Left lung (tissue), 14 donors: ENCODE measurements at places on chromosomes 4 and X. TPM values are rescaled to one million over a fixed set of nuclear protein-coding genes. Genes with fewer than 3 reads are reported as not detected.

Gene EGFL6
- polyA plus RNA-seq, result 60.6 TPM

Gene ANOS1
- polyA plus RNA-seq, result 27.1 TPM

Gene CXCR3
- polyA plus RNA-seq, result 0.26 TPM

Gene SPIN4
- polyA plus RNA-seq, result 23.2 TPM

Gene RASGEF1B
- polyA plus RNA-seq, result 12.2 TPM

Gene TRIM61
- polyA plus RNA-seq, result 5.8 TPM

Gene GRID2
- polyA plus RNA-seq, result 0.28 TPM

Gene MEPE
- polyA plus RNA-seq, result 0.88 TPM

DNA sequence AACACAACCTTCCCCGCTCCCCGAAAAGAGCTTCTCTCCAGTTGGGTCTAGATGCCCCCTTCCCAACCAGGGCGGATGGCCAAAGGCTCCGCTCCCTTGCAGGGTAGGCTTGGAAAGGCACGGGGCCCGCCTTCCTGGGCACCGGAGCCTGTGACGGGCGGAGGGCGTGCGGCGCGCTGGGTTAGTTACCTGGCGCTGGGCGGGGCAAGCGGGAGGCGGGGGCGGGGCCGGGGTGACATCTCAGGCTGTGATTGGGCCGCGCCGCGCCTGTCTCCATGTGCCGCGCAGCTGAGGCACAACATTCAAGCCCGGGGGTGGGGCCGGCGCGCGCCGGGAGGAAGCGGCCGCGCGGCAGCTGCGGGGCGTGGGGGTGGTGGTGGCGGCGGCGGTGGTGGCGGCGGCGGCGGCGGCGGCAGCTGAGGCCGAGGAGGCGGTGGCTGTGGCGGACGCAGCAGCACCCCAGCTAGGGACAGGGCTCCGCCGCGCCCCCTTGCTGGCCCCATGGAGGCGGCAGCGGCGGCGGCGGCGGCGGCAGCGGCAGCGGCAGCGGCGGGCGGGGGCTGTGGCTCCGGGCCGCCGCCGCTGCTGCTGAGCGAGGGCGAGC lies at the start of gene REPS2:
REPS2 (plus strand) TSS at position 298 of the 604 bp plus-strand sequence; CDS start at position 502, 204 bp downstream.
- DNase-seq, result peak; percentile 89

GRCh38 chr4:168864821-168865541 lies 145.1 kb downstream of the CBR4 start:
- DNase-seq, result no peak

DNA sequence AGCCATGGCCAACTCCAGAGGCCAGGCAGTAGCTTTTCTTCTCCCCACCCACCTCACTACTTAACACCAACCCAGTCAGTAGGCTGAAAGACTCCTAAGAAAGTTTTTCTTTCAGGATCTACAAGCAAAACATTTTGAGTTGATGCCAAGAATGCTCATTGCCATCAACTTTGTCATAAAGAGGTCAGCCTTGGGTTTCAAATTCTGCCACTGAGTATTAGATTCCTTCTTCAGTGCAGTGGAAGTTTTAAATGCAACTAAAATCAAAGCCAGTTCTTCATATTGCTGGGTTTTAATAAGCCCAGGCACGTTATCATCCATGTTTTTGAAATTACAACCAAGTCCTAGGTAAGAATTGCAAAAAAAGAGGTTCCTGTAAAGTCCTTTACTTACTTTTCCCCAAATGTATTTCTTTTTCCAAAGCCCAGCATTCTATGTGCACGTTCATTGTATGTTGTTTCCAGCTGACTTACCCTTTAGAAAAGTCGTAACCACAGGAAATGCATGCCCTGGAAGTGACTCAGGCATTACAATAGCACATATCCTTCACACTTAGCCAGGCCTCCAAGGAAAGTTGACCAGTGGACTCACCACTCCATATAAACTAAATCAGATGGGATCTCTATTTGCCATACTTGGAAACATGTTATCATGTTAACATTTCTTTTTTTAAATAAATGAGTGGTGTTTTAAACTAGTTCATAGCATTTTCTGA lies 229.9 kb downstream of the SOX3 start:
- no peak for DNase-seq

DNA sequence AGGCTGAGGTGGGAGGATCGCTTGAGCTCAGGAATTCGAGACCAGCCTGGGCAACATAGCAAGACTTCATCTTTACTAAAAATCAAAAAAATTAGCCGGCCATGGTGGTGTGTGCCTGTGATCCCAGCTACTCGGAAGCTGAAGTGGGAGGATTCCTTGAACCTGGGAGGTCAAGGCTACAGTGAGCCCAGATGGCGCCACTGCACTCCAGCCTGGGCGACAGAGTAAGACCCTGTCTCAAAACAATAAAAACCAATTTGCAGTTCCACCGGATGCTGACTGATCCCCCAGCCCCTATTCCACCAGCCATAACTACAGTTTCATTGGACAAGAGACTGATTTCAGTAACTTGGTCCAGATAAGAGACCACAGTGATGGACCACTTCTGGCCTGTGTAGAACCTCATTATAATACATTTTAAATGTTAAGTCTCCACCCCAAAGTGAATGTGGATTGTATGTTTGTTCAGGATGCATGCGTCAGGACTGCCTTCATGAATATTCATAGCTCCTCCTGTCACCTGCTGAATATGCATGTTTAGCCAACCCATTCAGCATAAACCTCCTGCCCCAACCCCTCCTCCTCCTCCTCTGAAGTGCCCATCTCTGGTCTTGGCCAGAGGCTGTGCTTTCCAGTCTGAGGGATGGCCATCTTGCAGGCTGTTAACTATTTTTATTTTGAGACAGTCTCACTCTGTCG lies 2.3 kb upstream of the SLBP start:
- no peak for DNase-seq

GRCh38 chr4:2702361-2702760 lies 53.8 kb downstream of the TNIP2 start:
- no peak for DNase-seq

GRCh38 chr4:84582302-84582987 lies 482 bp upstream of the CDS1 start:
- peak; percentile 97 for DNase-seq

DNA sequence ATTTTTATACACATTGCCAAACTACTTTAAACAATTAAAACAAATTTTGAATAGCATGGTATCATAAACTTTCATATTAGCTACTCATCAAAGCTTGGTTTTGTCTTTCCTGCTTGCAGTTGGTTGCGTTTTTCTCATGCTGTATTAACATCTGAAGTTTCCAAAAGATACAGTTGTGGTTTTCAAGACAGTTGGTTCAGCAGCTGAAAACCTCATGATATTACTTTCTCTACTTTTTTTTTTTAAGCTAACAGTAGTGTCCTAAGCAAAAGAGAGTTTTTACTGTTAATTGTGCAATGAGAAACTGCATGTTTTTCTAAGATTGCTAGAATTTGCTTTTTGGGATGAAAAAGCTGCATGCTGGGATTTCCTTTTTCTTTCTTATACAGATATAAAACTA lies 15.2 kb downstream of the RUFY3 start:
- no peak for DNase-seq

- DNase-seq, result no peak
Measured at GRCh38 chrX:31580227-31580626, 508.4 kb upstream of the FTHL17 start.

GRCh38 chr4:166594326-166594946 lies 639.9 kb downstream of the SPOCK3 start:
- peak; percentile 5 for DNase-seq

GRCh38 chrX:18748499-18748898 lies 41.1 kb downstream of the PPEF1 start:
- DNase-seq, result no peak

- DNase-seq, result no peak
Measured at GRCh38 chr4:120010646-120011045, 56.0 kb downstream of the MAD2L1 start.

- no peak for DNase-seq
Measured at GRCh38 chr4:157315968-157316367, 95.4 kb downstream of the GRIA2 start.

DNA sequence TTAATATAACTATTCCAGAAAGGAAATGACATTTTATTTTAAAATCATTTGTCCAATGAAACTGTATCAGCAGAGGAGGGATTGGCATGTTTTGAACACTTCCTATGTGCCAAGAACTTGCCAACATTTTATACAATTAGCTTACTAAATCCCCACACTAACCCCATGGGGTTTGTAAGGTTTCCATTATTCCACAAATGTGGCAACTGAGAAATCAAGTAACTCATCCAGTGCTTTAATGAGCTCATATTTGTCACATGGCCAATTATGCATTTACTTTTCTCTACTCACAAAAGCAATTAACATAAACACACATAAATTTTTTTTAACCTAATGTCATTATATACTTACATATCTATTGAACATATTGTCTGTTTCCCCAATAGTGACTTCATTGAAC lies 37.3 kb downstream of the MANBA start:
- DNase-seq, result no peak

GRCh38 chrX:73847100-73847499 lies 284.1 kb downstream of the CHIC1 start:
- DNase-seq, result no peak

DNA sequence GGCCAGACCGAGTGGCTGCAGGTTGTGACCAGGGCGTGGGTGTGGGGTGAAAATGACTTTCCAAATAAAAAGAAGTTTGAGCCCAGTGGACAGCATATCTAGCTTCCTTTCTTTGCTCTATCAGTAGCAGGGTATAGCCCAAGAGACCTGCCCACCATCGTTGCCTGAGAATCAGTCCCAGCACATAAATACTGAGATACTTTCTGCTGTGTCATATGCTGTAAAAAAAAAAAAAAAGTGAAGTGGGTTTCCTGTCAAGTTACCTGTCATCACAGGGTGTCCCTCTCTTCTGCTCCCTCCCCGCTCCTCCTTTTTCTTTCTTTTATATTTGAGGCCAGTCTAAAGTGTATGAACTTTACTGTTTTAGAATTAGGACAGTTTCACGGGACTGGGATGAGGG lies 330.3 kb upstream of the BOD1L1 start:
- no peak for DNase-seq

- DNase-seq, result no peak
Measured at GRCh38 chr4:123305736-123306135, 90.9 kb upstream of the SPRY1 start.

GRCh38 chr4:88035292-88035691 lies 27.9 kb downstream of the PKD2 start:
- no peak for DNase-seq
